ENCODE measurements at places on chromosomes 5 and 9.
A peak's percentile ranks its signal among the peaks of the same experiment; 100 is the strongest.

- DNase-seq: no peak
Measured at GRCh38 chr9:105632807-105633206, 29.4 kb upstream of the TAL2 start.

DNA sequence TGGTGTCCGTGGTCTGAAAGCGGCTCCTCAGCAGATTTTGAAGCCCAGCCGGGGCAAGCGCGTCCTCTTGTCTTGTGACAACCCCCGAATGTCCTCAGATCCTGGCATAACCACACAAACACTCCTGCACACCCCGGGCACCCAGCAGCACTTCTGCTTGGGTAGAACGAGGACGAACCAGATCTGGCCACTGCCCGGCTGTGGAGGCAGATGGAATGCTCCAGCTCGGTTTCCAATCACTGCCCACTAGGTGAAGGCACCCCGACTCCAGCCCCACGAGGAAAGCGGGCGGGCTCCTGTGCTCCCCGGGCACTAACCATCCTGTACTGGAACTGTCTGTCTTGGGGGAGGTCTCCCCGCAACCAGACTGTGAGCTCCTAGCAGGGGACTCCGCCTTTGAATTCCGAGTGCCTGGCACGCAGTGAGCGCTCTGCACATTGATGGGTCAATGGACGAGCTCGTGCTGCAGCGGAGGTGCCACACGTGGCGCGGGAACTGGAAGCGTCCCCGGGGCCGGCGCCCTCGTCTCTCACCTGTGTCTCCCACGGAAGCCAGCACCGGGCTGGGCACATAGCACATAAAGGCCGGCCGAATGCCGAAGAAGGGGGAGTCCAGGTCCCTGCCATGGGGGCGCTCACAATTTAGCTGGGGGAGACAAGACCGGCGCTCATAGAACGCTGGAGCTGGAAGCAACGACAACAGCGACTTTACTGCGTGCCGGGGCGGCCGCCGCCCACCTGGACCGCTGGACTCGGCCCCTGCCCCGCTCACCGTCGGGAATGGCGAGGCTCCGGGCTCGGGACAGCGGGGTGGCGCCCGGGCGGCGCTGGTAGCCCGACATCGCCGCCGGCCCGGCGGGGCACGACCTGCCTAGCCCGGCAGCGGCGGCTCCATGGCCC is 608 bp downstream of the ENTR1 start:
- DNase-seq: peak; percentile 15

- DNase-seq: no peak
Measured at GRCh38 chr5:56409331-56410190, 176.4 kb upstream of the ANKRD55 start.

GRCh38 chr5:55982957-55983381 is 11.8 kb downstream of the IL6ST start:
- DNase-seq: no peak

DNA sequence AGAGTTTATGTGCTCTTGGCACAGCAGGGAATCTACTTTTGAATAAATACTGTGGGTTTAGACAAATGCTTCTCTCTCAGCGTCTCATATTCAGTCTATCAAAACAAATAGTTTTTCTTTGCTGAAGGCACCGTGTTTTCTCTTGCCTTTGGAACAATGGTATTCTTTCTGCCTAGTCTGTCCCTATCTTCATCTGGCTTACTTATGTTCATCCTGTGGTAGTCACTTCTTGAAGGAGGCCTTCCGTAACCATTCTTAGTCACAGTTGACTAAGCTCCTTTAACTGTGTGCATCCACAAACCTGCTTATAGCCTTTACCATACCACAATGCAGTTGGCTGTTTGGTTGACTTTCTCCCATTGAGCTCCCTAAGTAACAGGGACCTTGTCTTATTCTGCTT is 45.9 kb downstream of the LARP1 start:
- no peak for DNase-seq

DNA sequence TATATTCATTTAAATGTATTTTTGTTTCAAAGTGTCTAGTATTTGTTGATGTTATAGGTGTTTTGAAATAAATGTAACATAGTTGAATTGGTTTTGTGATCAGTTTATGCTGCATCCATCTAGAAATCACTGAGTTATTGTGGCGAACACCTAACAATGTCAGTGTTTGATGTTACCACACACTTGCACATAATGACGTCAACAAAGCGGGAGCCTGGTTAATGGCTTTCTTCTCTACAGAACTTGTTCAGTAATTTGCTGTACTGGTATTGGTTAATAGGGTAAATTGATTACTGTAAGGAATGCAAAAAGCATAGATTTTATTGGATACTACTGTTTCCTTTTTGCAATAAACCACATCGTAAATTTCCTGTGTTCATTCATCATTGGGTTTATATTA is 133.0 kb downstream of the ATG10 start:
- DNase-seq: no peak

GRCh38 chr5:111134087-111134486 is 41.9 kb downstream of the WDR36 start:
- DNase-seq: no peak

Data from NCI-H1092 (cell line).